T-helper 17 cell (primary cell): ENCODE measurements at places on chromosomes 16 and 17. TPM values are rescaled to one million over a fixed set of nuclear protein-coding genes. Genes with fewer than 3 reads are reported as not detected.

The EPX gene
- total RNA-seq: not detected

The MT3 gene
- not detected for total RNA-seq

- DNase-seq: no peak
These were observed 52.0 kb upstream of the SREBF1 start for GRCh38 chr17:17888821-17889220.

- no peak for DNase-seq
These were observed 9.2 kb upstream of the MRPL58 start for GRCh38 chr17:75003070-75003956.

DNA sequence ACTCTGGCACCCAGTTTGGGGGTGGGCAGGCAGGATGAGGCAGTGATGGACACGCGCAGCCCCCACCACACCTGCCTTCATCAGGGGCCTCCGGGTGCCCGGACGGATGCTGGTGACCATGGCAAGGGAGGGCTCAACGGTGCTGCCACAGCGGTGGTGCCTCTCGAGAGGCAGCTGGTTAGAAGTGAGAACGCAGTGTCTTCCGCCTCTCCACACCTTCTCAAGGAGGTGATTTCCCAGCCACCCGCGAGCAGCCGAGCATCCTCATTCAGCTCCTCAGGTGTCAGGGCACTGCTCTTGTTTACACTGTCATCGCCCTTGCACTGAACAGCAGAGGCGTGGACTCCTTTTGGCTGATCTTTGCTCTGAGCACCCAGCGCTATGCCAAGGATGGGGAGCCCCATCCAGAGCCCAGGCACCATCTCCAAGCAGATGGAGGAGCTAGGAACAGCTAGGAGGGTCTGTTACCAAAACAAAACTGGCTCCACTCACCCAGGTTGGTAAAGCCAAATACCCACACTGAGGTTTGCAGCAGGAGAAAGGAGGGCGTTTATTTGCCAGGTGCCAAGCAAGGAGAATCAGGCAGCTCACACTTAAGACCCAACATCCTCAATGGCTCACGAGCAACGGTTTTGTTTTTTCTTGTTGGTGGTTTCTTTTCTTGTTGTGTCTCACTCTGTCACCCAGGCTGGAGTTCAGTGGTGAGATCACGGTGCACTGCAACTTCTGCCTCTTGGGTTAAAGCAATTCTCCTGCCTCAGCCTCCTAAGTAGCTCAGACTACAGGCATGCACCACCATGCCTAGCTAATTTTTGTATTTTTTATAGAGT, 174.3 kb upstream of the TNRC6C start:
- DNase-seq: peak; percentile 45

The TOM1L1 gene
- 1.1 TPM for total RNA-seq

GRCh38 chr16:86584071-86584685, 5.8 kb downstream of the FOXL1 start:
- no peak for DNase-seq

The VTN gene
- total RNA-seq: not detected

The AANAT gene
- total RNA-seq: not detected

The YPEL2 gene
- total RNA-seq: 23.6 TPM

DNA sequence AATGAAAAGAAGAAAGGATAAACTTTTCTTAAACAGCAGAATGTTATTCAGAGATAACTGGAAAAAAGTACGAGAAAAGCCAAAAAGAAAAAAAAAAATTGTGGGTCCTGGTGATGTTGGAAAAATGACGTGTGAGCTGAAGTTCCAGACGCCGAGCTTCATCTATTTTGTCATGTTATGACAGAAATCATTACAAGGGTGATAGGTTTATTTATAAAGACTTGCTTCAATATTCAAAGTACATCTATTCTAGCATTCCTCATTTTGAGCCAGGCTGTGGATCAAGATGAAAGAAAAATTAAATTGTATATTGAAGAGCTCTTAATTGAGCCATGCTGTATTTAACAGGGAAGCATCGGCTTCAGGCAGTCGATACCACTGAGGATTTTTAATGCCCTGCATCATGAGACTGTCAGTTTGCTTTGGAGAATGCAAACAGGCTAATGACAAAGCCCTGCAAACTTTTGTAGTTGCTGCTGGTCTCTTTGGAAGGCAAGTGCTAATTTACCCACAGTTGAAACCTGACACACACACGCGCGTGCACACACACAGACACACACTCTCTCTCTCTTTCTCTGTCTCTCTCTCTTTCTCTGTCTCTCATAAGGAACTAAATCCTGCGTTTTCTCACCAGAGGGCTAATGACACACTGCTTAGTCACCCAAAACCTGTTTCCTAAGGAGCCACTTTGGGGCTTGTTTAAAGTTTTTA, 110.7 kb downstream of the WWOX start:
- DNase-seq: no peak

The KRTAP2-2 gene
- not detected for total RNA-seq

The ARHGAP44 gene
- total RNA-seq: not detected
